ENCODE measurements at places on chromosomes 4 and X.

GRCh38 chrX:29826742-29827141, 388.6 kb upstream of the MAGEB2 start:
- peak; percentile 75 for DNase-seq

DNA sequence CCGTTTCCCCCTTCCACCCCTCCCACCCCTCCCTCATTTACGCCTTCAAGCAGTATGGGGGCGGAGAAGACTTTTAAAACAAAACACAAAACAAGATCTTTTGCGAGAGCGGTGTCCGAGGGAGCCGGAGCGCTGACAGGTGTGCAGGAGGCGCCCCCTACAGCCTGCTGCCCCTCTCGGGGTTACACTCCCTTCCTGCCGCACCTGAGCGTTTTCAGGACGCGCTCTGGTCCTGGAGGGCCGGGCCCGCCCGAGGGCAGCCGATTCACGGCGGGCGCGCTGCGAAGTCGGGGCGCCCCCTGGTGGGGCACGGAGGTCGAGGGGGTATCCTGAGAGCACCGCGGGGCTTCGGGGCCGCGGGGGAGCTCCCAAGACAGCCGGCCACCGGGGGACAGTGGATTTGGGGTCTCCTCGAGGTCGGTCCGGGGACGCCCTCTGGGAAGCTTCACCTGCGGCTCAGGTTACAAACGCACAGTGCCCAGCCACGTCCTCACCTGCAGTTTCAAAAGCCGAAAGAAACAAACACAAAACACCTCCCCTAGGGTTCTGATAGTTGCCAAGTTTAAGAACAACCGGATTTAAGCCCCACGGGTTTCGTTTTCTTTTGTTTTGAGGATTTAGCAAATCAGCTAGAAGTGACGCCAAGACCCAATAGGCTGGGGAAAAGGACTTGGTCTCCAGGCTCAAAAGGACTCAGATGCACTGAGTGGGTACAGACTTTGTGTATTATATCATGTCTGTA, 8.0 kb upstream of the NEUROG2 start:
- DNase-seq = peak; percentile 14

- DNase-seq = peak; percentile 50
These were observed 43.5 kb downstream of the NUDT9 start for GRCh38 chr4:87465739-87466366.

DNA sequence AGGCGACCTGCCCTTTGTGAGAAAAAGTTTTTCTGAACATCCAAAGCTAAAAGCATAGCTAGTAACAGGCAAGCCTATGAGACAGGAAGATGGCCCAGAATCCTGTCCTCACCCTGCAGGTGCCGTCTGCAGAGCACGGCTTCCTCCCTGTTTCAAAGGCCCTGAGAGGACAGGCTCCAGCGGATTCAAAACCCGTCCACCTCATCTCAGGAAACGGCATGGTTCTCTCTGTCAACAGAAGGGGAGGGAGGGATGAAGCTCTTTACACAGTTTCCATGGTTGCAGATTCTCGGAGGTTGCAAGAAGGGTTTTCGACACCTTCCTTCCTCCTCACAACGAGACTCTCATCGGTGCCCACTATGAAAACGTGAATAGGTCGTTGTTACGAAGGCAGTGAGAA, 8.3 kb downstream of the PPP2R3B start:
- DNase-seq = no peak

- peak; percentile 62 for DNase-seq
These were observed 383.7 kb upstream of the FAM241A start for GRCh38 chr4:111761531-111761930.

DNA sequence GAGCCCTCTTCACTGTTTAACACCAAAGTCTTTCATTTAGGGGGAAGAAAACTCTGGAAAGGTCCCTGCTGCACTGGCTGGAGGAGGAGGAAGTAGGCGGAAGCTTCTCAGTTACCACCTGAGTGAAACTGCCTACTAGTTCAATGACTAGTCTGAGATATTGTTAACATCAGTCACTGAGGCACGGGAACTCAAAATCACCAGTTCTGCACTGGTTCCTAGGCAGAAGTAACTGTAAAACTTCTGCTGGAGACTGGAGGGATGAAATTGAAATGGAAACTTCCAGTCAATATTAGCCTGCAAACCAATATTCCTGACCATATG, 178.3 kb downstream of the SNCA start:
- no peak for DNase-seq

- no peak for DNase-seq
These were observed 71.0 kb downstream of the RAPGEF2 start for GRCh38 chr4:159173886-159174285.

DNA sequence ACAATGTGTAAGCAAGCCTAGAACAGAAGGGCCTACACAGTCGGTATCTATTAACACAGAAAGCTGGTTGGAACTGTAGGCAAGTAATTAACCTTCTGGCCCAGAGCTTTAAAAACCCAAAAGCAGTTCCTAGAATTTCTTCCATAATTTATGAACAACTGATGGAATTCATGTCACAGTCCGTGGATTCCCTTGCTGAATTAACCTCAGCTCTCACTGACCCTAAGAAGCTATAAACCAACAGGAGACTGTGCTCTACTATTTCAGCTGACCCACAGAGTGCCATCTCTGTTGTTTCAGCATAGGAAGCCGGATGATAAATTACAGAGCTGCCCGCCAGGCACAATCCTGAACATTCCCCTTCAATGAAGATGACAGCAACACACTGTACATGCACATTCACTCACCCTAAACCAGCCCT, 157.3 kb downstream of the PRDM5 start:
- no peak for DNase-seq

DNA sequence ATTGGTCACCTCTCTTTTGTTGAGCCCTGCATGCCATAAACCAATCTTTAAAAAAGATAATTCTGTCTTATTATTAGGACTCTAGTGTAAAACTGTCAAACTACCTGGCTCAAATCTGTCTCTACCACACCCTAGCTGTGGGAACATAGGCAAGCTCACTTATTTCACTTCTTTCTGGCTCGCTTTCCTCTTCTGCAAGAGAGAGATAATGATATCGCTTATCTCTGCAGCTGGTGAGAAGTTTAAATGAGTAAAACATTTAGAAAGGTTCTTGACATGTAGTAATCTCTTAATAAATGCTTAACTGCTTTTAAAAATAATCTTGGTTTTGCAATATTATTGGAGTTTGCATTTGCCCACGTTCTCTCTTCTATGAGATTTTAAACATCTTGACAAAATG, 1109.2 kb downstream of the RAPGEF2 start:
- no peak for DNase-seq

GRCh38 chr4:36332782-36333131, 51.3 kb downstream of the DTHD1 start:
- DNase-seq = no peak

GRCh38 chr4:67714248-67714583, 13.3 kb upstream of the UBA6 start:
- no peak for DNase-seq

DNA sequence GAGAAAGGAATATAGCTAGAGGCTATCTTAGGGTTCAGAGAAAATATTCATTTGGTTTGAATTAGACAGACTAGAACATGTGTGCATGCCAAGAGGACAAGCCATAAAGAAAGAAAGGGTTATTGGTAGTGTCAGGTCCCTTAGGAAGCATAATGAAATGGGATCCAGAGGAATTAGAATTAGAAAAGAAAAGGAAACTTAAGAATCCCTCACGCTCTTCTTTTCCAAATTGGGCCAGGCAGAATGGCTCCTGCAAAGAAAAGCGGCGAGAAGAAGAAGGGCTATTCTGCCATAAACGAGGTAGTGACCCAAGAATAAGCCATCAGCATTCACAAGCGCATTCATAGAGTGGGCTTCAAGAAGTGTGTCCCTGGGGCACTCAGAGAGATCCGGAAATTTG, 4.9 kb upstream of the ABCG2 start:
- DNase-seq = no peak

DNA sequence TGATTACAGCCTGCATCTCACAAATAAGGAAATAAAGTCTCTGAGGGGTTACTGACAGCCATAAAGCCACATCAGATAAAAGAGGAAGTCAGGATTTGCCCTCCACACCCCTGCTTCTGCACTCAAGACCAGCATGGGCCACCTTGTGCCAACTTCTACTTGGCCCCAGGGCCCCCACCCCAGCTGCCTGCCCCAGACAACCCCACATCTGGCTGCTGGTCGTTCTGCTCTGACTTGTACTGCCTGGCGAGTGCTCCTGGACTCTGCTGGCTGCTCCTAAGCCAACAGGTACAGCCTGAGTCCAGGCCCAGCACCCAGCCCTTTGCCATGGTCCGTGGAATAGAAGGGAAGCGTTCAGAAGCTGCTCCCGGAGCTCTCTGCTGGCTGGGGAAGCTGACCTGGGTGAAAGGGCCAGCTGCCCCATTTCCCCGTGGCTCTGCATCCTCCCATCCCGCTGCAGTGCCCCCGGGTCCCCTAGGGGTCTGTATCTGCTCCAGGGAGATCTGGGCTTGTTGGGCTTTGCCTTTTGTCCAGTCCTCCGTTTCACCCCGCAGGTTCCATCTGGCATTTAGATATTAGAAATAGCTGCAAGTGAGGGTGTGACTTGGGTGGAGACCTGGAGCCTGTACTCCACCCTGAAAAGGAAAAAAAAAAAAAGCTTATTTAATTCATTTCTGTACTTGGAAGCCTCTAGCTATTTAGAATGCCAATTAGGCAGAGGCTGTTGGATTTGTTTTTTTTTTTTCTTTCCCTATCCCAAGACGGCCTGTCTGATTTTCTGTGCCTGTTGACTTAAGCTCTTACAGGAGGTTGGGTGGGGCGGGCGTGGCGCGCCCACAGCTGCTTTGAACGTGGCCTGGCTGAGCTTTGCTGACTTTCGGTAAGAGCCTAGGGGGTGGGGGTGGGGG, 194.7 kb downstream of the PTTG2 start:
- no peak for DNase-seq

- peak; percentile 66 for DNase-seq
These were observed 516.6 kb downstream of the PPARGC1A start for GRCh38 chr4:23373261-23373660.

DNA sequence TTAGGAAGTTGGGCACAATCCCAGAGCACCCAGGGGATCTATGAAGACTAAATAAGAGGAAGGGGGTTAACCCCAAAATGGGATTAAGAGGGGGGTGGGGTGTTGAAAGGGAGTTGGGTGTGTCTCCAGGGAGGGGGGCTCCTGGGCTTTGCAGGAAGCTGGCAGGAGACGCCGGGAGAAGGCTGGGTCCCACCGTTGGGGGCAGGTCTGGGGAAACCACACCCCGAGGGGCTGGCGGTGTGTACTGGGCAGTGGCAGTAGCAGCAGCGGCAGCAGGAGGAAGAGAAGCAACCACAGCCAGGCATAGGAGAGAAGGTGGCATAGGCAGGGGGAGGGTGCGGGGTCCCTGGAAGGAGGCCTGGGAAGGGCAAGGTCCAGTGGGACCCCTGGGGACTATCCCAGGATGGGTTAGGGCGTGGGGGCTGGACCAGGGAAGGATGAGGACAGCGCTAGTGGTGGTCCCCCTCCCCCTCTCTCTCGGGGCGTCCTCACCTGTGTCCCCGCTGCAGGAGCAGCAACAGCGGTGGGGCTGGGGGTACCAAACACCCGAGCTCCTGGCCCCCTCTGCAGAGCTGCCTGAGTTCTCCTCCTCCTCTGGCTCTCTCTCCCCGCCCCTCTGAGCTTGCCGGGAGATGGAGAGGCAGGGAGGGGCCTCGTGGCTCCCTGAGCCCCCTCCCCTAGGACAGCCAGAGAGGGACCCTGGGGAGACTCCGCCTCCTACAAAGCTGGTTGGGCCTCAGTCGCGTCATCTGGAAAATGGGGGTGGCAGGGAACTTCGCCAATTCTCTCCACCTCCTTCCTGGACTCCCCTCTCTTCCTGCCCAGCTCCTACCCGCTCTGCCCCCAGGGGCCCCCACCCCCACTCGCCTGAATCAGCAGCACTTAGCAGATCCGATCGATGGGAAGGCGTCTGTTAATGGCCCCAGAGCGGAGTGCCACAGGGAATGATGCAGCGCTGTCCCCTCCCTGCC, at the start of gene KCND1:
TSS of gene KCND1 (minus strand) at position 596 of the 971 bp plus-strand sequence. CDS start 1,573 bp downstream, outside the sequence.
- peak; percentile 74 for DNase-seq

DNA sequence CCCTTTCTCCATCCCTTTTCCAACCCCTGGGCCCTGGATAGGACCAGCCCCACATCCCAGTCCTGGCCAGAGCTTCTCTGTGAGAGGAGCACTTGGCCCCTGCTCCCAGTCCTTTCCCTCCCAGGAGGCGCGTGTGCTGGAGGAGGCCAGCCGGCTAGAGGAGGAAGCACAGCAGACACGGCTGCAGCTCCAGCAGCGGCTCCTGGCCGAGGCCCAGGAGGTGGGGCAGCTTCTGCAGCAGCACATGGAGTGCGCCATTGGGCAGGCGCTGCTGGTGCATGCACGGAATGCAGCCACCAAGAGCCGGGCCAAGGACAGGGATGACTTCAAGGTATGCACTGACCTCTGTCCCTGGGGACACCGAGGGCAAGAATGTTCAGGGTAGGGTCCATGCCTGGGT, 87.5 kb downstream of the EVC start:
- peak; percentile 27 for DNase-seq

GRCh38 chr4:78534286-78534955, 17.1 kb upstream of the ANXA3 start:
- DNase-seq = no peak

- DNase-seq = peak; percentile 48
These were observed 216.6 kb downstream of the SHROOM3 start for GRCh38 chr4:76651616-76652015.

Data from fibroblast of upper back skin (primary cell).